ENCODE measurements at places on chromosomes 16 and 17.

DNA sequence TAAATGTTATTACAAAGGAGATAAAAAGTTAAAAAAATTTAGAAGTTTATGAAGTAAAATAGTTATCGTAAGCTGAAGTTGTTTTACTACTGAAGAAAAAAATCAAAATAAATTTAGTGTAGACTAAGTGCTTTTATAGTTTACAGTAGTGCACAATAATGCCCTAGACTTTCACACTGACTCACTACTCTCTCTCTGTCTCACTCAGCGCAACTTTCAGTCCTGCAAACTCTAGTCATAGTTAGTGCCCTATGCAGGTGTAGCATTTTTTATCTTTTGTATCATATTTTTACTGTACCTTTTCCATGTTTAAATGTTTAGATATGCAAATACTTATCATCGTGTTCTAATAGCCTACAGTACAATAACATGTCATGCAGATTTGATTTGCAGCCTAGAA is 17.7 kb upstream of the TOM1L1 start:
- DNase-seq = no peak

DNA sequence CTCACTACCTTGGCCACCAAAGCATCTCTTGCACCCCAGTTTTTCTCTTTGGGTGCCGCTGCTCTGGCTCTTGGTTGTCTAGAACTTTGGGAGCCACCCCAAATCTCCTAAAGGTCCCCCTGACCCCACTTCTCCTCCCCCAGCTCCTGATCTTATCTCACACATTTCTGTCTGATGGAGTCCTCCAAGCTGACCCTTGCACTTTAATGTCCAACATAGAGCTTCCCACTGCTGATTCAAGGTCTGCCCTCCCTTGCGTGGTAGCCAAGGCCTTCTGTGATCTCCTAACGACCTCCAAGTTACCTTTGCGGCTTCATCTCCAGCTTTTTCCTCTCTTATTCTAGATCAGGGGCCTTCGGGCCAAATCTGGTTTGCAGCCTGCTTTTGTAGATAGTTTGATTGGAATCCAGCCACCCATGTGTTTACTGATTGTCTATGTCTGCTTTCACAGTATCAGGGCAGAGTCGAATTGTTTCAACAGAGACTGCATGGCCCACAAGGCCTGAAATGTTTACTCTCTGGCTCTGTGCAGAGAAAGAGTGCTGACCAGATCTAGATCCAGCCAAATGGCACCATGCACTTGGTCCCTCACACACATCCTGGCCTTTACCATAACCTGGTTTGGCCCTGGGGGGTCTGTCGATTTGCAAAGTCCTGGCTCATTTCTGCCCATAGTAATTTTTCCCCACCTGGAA is 168.6 kb downstream of the HAPSTR1 start:
- no peak for DNase-seq

- DNase-seq = no peak
Measured at GRCh38 chr17:76136276-76137000, 4.6 kb downstream of the FOXJ1 start.

DNA sequence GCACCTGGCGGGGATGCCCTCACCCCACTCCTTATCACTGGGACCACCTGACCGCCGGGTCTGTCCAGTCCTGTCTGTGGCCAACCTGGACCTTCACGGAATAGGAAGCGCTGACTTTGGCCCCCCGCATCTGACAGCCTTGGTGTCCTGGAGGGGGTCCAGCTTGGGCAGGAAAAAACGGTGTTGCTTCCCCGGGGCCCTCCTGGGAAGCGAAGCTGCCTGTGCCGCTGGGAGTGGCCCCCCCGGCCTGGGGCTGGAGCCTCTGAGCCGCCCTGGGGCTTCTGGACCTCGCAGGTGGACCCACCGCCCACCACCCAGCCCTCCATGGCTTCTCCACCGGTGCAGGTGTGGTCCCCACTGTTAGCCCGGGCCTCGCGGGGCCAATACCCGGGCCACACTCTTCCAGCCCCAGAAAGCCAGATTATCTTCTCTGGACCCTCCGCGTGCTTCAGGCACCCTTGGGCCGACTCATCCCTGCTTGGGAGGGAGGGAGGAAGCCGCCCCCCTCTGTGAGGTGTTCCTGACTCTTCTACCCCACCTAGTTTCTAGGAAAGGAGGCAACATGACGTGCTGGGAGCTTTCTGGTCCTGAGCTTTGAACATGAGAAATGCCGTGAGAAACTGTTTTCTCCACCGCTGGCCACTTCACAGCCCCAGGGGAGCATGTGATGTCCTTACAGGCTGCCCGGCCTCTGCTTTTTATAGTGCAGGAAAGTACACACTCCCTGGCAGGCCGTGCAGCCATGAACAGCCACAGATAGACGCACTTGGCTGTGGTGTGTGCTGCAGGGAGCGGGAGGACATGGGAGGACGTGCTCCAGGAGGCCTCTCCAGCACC is 1.1 kb downstream of the C1QTNF1 start:
- no peak for DNase-seq

- no peak for DNase-seq
Measured at GRCh38 chr17:43530288-43531081, 15.7 kb downstream of the ETV4 start.

GRCh38 chr17:1197781-1198490 is 18.2 kb upstream of the ABR start:
- peak; percentile 85 for DNase-seq

- no peak for DNase-seq
Measured at GRCh38 chr16:28497861-28498599, 3.6 kb downstream of the APOBR start.
